ENCODE measurements at places on chromosomes 12 and 14.

DNA sequence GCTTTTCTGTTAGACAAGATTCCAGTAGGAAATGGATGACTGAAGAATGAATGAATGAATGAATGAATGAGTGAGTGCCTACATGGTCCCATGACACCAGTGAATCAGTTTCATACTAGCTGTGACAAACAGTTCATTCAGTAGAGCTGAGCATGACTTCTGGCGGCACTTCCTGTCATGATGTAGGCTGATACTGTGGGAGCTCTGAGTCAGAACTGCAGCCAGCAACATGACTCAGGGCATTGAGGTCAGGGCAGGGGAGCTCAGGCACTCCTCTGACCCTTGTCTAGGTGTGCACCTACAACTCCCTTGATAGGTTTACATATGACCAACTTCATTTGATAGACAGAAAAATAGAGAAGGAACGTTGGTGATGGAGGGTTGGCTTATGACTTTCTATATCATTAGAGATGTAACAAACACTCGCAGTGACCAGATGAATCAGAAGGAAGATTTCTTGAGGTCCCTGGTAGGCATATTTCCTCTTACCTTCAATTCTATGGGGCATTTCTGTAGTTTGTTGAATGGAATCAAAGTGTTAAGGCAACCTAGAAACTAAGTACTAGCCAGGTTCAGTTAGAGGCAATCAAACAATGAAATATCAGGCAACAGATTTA, 139.3 kb upstream of the ARHGAP5 start:
- no peak for DNase-seq

DNA sequence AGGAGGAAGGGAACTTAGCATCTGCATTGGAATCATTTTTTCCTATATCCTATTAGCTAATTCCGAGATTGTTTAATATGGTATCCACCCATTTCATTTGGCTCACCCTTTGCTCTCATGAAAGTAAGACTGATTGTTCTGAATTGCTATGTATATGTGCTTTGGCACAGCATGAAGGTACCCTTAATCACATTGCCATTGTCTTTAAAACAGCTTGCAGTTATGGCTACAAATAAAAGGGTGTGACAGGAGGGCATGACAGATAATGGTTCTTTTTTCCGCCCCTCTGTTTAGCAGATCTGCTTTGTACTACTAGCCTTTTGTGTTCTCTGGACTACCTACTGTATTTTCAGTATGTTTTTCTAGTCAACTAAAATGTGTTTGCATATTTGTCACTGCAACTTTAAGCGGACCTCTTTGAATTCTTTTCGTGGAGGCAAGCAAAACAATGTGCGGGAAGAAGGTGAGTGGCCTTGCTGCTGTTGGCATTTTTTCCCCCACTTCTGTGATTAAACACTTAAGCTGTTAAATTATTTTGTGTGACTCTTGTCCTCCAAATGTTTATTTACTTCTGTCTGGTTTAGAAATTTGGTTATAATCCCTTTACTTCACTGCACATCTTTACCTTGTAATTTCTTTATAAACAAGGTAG, 35.8 kb downstream of the FBXO34 start:
- no peak for DNase-seq

DNA sequence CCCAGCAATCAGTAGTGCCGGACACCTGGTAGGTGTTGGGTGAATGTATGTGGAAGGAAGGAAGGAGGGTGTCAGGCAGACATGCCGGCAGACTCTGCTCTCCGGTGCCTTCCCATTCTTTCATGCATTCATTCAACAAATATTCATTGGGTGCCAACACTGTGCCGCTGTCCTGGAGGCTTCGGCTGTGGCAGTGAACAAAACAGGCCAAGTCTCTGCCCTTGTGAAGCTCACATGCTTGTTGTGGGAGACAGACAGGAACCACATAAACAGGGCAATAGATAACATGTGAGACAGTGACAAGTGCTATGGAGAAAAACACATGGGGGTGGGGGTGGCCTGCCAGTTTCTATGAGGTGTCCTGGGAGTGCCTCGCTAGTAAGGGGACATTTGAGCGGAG, 56.5 kb upstream of the ATF1 start:
- DNase-seq = no peak

GRCh38 chr12:123607756-123608155, 5.9 kb downstream of the DDX55 start:
- DNase-seq = no peak

DNA sequence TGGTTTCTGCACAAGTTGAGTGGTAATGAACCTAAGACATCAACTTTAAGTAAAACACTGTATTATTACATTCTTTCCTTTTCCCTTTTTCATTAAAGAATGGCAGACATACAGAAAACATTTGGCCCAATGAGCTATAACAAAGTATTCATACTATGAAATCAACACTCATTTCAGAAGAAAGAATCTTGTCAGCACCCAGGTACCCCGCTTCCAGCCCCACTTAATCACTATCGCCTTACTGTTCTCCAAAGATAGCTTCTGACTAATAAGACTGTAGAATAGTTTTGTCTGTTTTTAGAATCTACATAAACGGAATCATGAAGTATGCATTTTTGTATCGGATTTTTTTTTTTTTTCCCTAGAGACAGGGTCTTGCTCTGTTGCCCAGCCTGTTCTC, 9.5 kb downstream of the CNTN1 start:
- no peak for DNase-seq

DNA sequence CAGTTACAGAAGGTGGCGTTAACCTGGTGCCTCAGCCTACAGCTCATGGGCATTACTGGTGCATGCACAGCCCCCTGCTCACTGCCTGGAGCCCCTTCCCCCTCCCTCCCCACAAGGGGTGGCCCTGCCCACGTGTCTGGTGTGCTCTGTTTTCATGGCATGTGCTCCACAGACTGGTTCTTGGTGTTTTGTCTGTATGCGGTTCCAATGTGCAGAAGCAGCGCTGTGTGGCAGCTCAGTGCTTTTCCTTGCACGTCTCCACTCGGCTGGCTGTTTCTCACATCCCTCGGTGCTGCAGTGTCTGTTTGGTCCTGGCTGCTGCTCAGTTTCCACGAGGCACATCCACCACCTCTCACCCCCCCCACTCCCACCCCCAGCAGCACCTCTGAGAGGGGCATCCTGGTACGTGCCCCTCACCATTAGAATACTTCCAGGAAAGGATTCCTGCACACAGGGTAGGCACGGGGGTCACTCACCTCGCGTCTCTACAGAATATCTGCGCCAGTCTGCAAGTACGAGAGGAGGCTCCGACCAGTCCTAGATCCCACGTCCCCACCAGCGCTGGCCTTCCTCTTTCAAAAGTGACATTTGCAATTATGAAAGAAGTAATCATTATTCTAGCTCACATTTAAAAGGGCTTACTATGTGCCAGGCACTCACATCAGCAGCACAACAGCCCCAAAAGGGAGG, 27.1 kb downstream of the DIO3 start:
- DNase-seq = no peak

DNA sequence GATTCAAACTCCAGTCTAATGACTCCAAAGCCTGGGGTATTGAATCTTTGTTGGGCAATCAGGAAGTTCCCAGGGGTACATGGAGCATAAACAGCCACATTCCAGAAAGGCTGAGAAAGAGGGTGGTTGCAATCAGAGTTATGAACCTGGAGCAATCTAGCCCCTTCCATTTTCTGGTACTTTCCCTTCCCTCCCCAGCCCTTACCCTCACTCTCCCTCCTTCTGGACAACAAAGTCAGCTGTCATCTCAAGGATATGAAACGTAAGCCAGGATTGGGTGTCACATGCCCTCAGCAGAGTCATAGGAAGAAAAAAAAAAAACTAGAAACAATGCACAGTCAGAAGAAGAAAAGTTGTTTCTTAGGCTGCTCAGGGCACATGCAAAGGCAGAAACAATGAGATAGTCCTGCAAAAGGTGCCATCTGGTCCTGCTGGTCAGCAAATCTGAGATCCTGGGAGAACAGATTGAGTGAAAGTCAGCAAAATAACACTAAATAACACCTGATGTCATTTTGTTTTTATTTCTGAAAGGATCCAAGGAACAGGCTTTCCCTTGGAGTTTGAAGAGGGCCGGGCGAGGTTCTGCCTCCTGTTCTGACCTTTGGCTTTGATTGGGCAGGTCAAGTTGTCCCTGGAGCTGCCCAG, 27.1 kb downstream of the TMEM229B start:
- no peak for DNase-seq

DNA sequence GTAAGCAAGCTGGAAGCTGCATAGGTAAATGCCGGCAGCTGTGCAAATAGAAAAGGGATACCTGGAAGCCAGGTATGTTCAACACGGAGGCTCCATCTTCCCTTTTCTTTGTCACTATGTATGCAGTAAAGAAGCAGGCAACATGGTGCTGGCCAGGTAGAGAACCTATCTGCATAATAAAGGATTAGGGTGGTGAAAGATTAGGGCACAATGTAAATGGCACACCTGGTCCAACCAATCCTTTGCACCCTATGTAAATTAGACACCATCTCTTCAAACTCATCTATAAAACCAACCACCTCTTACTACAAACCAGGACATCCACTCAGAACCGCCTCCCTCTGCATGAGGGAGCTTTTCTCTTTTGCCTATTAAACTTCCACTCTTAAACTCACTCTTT, 32.3 kb downstream of the RPS29 start:
- no peak for DNase-seq

- no peak for DNase-seq
These were observed 10.7 kb downstream of the BICD1 start for GRCh38 chr12:32117316-32117715.

- no peak for DNase-seq
These were observed 40.5 kb downstream of the PRMT8 start for GRCh38 chr12:3531496-3531895.

DNA sequence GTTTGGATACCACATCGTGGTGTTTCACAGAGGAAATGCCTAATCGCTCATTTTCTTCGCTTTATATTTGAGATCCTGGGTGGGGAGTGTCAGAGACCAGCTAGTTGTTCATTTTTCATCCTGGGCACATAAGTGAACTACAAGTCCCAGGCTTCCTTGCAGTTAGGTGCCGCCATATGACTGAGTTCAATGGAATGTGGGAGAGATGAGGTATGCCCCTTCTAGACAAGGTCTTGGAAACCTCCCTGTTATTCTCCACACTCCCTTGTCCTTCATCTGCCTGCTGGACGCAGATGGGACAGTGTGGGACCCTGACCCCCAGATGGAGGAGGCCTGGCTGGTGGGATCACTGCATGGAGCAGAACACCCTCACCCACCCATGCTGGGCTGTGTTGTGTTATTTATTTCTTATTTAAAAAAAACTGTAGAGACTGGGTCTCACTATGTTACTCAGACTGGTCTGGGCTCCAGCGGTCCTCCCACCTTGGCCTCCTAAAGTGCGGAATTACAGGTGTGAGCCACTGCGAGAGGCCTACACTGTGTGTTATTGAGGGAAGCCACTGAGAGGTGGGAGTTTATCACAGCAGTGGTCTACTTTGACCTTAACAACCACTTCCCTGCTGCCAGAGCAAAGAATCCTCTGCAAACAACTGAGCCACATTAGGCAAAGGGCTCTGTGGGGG, 42.9 kb upstream of the VRK1 start:
- DNase-seq = no peak

GRCh38 chr14:51730098-51730497, 78.4 kb downstream of the FRMD6 start:
- DNase-seq = no peak

DNA sequence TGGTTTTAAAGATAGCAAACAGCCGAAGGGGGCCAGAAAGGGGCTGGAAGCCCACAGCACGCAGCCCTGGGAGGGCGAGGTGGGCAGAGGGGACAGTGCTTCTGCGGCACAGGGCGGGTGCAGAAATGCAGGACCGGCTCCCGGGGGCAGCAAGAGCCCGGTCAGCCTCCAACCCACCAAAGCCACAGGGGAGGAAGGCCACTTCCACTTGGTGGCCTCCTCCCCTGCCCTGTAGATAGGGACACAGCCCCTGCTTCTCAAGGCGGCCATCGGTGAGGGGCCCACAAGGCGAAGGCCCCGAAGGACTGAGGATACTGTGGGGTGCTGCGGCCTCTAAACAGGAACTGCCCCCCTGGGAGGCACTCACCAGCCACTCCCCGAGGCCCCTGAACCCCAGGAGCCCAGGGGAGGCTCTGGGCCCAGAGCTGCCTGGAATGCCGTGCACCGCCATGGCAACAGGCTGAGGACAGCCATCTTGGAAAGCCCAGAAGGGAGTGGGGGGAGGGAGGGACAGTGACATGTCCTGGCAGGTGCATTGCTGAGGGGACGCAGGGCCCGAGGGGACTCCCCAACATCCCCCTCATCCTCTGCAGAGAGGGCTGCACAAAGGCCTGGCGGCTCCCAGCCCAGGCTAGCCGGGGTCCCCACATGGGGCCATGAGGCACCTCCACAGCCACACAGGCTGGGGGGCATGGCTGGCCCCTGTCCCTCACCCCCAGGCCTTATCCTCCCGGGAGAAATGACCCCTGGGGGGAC, 114.7 kb downstream of the NCOR2 start:
- no peak for DNase-seq

DNA sequence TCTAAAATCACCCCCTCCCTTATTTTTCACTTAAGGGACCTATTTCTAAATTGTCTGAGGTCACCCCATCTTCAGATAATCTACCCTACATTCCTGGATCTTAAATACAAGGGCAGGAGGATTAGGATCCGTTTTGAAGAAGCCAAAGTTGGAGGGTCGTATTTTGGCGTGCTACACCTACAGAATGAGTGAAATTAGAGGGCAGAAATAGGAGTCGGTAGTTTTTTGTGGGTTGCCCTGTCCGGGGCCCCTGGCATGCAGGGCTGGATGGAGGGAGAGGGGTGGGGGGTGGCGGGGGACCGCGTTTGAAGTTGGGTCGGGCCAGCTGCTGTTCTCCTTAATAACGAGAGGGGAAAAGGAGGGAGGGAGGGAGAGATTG, 300 bp upstream of the CCND2 start:
- no peak for DNase-seq

DNA sequence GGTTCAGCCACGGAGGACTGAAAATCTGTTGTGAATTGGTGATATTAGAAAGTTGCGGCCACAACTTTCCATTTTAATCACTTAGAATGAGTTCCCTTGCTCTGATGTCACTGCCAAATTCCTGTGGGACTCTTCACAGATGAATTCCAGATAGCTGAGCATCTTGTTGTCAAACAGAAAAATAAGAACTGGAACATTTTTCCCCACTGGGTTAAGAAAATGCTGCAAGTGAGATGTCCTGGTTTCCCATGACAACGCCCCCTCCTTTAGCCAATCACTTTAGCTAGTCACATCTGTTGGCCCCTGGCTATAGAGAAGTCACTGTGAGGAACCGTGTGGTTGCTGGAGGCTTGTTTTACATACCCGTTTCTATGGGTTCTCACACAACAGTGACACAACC, 135.9 kb downstream of the KTN1 start:
- DNase-seq = no peak
